ENCODE measurements at places on chromosomes 2 and 18. TPM values are rescaled to one million over a fixed set of nuclear protein-coding genes. Genes with fewer than 3 reads are reported as not detected.

Gene PID1
- total RNA-seq = 32.7 TPM

Gene AQP12A
- total RNA-seq = not detected

Gene RFTN2
- total RNA-seq = 1.6 TPM

Gene FARSB
- total RNA-seq = 5.8 TPM

Gene SIX2
- 6.2 TPM for total RNA-seq

Gene DUSP2
- total RNA-seq = 9.4 TPM

Gene SLC4A1AP
- 30.6 TPM for total RNA-seq

DNA sequence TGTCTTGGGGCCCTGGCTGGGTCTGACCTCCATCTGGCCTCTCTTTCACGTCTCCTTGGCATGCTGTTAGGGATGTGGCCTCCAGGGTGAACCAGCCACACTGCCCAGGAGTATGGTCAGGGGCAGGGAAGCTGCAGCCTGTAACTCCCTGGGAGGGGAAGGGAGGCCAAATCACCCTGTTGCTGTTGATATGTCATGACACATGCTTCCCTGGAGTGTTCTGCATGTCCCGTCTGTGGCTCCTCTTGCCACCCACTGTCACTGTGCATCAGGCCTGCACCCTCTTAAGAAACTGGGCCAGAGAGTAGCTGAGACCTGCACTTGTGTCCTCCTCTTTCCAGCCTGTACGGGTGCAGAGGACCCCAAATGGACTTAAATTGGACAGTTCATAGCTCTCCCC is 221.3 kb downstream of the FHOD3 start:
- no peak for DNase-seq

- no peak for DNase-seq
Measured at GRCh38 chr2:149422991-149423338, 92.6 kb downstream of the LYPD6 start.

- DNase-seq = no peak
Measured at GRCh38 chr18:30404422-30404821, 638.1 kb downstream of the DSC3 start.
